ENCODE measurements at places on chromosomes 13 and 19. TPM values are rescaled to one million over a fixed set of nuclear protein-coding genes. Genes with fewer than 3 reads are reported as not detected.

TMEM59L gene
- total RNA-seq, result 2.8 TPM

ZNF470 gene
- 6.6 TPM for total RNA-seq

DNA sequence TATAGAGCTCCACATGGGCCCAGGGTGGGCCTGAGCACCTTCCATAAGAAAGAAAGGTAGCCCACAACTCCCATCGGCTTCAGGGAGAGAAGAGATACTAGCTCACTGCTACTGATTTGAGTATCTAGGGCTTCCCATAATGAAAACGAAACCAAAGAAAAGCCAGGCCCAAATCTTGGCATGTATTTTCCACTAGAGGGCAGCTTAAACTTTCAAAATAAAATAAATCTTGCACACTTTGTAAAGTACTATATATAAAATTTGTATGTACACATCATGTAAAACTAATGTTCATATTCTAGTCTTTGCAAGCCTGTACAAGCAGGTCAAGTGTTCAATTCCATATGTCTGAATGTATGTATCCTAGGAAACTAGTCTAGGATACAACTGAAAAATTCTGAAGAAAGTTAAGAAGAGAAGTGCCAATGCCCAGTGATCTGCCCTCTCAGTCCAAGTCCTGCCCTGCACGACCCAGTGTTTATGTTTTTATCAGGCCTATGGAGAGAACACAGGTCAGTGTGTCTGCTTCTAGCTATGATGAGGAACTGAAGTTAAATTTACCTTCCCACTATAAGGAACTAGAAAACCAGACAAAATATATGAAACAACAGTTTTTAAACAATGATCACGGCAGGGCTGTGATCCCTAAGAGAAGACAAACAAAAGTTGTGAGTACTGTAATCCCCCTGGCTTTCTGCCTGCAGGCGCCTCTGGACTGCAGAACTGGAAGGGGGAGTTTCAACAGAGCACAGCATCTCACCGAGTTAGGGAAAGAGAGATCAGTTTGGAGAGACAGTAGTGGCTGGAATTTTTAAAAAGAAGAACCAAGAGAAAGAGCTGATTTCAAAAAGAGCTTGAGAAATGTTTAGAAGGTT is 475.7 kb downstream of the UQCRFS1 start:
- no peak for DNase-seq

- DNase-seq, result peak; percentile 94
Measured at GRCh38 chr19:49676136-49676783, 811 bp upstream of the PRMT1 start.

EID2 gene
- 12.9 TPM for total RNA-seq

ATP4A gene
- not detected for total RNA-seq

DNA sequence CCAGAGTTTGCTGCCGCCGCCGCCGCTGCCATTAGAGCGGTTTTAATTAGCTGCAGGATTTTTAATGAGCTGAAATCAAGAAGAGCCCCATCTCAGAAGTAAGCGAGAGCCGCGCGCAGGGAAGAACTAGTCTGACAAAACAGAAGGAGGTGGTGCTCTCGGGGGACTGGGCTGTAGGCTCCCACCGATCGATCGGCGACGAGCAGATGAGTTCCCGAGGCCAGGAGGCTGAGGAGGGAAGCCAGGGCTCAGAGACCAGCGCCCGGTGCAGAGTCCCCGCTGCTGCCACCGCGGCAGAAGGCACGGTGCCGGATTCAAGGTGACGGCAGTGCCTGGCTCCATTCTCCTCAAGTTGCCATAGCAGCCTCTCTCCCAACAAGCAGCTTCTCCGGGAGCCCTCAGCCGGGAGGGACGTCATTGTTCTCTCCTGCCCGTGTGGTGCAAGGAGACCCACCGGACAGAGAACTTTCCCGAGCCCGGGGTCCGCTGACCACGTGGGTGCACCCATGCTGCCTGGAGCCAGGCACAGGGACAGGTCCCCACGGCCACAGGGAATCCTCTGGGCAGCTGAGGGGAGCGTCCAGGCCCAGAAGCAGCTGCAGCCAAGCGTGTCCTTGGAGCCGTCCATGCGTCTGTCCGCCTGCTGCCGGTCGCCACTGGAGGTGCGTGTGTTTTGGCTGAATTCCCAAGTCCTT is 62.9 kb downstream of the CHST8 start:
- peak; percentile 74 for DNase-seq

DNA sequence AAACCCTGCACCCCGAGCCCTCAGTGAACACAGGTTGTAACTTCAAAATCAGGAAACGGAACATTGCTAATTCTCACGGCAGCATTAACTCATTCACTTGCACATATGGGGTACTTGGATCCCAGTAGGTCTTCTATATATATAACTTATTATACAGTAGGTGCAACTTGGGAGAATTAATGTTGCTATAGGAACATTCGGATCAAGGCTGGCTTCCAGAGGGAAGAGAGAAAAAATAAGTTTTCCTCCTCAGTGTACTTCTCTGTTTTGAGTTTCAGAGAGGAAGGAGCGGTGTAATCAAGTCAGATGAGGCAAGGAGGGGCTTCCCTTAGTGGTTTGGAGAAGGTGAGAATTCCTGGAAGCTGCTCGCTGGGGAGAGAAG is 90.9 kb upstream of the ZNF507 start:
- no peak for DNase-seq

- DNase-seq, result no peak
Measured at GRCh38 chr13:36555151-36555986, 118.5 kb upstream of the SERTM1 start.

CCL25 gene
- not detected for total RNA-seq

DNA sequence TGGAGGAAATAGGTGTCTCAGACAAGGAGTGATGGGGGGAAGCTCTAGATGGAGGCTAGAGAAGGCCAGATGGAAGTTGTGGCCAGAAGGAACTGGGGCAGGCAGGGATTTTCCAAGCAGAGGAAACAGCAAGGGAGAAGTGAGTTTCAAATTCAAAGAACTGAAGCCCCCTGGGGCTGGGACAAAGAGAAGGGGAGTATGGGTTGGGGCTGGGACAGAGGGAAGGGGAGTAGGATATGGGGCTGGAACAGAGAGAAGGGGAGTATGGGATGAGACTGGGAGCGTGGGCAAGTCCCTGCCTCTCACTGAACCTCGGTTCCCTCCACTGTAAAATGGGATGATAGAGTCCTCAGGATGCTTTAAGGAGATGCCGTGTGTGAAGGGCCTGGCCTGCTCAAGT is 1.9 kb upstream of the GTF2F1 start:
- DNase-seq, result no peak

DNA sequence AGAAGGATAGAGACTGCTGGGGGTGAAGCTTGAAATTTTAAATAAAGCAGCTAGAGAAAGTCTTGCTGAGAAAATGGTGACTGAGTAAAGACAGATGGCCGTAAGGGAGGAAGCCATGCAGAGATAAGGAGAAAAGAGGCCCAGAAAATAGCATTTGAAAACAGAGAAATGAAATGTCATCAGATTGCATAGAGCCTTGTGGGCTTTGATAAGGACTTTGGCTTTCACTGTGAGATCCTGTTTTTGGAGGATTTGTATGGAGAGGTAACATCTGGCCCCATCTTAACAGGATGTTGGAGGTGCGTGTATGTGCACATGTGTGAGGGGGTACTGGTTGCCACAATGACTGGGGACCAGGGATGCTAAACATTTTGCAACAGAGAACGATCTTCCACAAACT is 19.5 kb upstream of the ATP8A2 start:
- DNase-seq, result no peak

LRRC8E gene
- not detected for total RNA-seq

GRCh38 chr19:18060472-18060871 is 26.3 kb downstream of the IL12RB1 start:
- no peak for DNase-seq

ZNF709 gene
- 2.9 TPM for total RNA-seq

IL17D gene
- 9.8 TPM for total RNA-seq

ZNF100 gene
- 12.0 TPM for total RNA-seq

GRCh38 chr19:33714149-33714548 is 82.5 kb upstream of the KCTD15 start:
- DNase-seq, result no peak

USF2 gene
- total RNA-seq, result 88.0 TPM

GRCh38 chr19:50573741-50574461 is 5.7 kb upstream of the LRRC4B start:
- DNase-seq, result peak; percentile 42
